ENCODE measurements at places on chromosomes 5 and 9.

- H3K27me3 ChIP-seq: peaks cover 4% of the 10 kb centered on the region
- no peak overlapping the region for H3K27ac ChIP-seq
These were observed 161.9 kb downstream of the TRIO start for GRCh38 chr5:14305045-14305444.

GRCh38 chr9:90523958-90524357, 118.7 kb downstream of the DIRAS2 start:
- H3K36me3 ChIP-seq: no peaks in the 10 kb centered on the region
- no peak overlapping the region for H3K27ac ChIP-seq
- H3K4me3 ChIP-seq: no peak overlapping the region
- H3K4me1 ChIP-seq: no peaks in the 10 kb centered on the region
- ATAC-seq: no peak

- H3K27ac ChIP-seq: no peak overlapping the region
- ATAC-seq: no peak
- H3K4me3 ChIP-seq: no peak overlapping the region
- H3K27me3 ChIP-seq: no peaks in the 10 kb centered on the region
- peaks cover 8% of the 10 kb centered on the region for H3K36me3 ChIP-seq
These were observed 103.6 kb downstream of the C9orf152 start for GRCh38 chr9:110104261-110104809.

DNA sequence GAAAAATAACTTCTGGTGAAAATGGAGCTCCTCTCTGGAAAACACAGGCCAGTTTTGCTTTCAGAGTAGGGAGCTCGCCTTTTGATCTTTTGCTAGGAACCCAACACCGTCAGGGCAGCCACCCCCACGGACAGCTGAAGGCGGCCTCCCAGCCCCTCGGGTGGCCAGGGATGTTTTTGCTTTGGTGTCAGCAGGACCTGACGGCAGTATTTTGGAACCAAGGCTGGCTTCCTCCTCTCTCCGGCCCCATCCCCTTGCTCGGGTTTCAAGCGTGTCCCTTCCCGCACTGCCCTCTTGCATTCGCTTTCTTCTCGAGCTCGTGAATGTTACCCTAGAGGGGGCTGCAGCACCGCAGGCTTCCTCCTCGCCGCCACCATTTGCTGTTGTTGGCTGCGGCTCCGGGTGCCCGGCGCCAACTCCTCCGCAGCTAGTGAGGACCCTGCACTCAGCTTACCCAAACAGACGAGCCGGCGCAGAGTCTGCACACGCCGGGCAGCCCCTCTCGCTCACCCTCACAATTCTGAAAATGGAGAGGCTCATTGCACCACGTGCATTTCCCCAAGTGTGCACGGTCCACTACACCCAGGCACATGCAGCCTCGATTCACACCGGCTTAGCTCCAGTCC, 35.5 kb upstream of the ADAMTSL1 start:
- ATAC-seq: no peak
- H3K27ac ChIP-seq: no peak overlapping the region
- no peak overlapping the region for H3K4me3 ChIP-seq
- peaks cover 31% of the 10 kb centered on the region for H3K27me3 ChIP-seq

DNA sequence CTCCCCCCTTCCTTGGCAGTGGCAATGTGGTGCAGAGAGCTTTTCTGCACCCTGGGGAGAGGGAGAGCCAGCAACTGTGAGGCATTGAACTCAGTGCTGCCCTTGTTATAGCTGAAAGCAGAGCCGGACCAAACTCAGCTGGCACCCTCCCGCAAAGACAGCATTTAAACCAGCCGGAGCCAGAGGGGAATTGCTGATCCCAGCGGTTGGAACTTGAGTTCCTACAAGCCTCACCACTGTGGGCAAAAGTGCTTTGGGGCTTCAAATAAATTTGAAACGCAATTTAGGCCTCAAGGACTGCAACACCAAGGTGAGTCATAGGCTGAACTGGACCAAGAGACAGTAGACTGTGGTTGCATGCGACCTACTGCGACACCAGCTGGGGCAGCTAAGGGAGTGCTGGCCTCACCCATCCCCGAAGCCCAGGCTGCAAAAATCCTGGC, 207.6 kb upstream of the CDKN2B start:
- no peak for ATAC-seq
- H3K36me3 ChIP-seq: no peaks in the 10 kb centered on the region
- H3K27ac ChIP-seq: no peak overlapping the region
- peaks cover 12% of the 10 kb centered on the region for H3K4me1 ChIP-seq
- no peaks in the 10 kb centered on the region for H3K27me3 ChIP-seq

DNA sequence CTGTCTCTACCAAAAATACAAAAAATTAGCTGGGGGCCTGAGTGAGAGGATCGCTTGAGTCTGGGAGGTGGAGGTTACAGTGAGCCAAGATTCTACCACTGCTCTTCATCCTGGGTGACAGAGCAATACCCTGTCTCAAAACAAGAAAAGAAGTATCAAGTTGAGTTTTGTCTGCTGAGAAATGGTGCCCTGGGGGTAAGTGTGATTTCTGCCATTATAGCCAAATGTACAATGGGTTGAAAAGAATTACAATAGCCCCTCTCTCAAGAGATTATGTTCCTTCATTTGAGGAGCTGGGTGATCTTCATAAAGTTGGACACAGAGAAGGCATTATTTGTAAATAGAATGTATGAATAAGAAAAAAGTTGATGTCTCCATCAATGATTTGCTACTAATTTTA, 189.4 kb downstream of the GOLPH3 start:
- no peaks in the 10 kb centered on the region for H3K4me1 ChIP-seq
- no peaks in the 10 kb centered on the region for H3K36me3 ChIP-seq
- H3K27ac ChIP-seq: no peak overlapping the region

GRCh38 chr9:122164286-122164685, 4.6 kb downstream of the MORN5 start:
- H3K27ac ChIP-seq: no peak overlapping the region
- no peak overlapping the region for H3K4me3 ChIP-seq
- H3K36me3 ChIP-seq: peaks cover 6% of the 10 kb centered on the region
- no peak for ATAC-seq

DNA sequence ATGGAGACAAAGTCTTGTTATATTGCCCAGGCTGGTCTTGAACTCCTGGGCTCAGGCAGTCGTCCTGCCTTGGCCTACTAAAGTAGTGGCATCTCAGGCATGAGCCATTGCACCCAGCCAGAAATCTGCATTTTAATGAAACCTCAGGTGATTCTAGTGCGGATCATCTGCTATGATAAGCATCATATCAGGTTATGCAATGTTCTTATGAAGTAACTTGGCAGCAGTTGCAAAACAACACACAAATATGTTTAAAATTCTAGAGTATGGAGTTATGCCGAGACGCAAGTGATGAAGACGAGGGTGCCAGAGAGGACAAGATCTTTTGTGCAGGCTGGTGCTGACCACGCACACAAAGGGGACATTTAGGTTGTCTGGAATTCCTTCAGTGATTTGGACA, 153.2 kb upstream of the MEF2C start:
- ATAC-seq: no peak
- H3K4me1 ChIP-seq: no peaks in the 10 kb centered on the region
- no peaks in the 10 kb centered on the region for H3K36me3 ChIP-seq
- H3K27ac ChIP-seq: no peak overlapping the region
- H3K4me3 ChIP-seq: no peak overlapping the region

DNA sequence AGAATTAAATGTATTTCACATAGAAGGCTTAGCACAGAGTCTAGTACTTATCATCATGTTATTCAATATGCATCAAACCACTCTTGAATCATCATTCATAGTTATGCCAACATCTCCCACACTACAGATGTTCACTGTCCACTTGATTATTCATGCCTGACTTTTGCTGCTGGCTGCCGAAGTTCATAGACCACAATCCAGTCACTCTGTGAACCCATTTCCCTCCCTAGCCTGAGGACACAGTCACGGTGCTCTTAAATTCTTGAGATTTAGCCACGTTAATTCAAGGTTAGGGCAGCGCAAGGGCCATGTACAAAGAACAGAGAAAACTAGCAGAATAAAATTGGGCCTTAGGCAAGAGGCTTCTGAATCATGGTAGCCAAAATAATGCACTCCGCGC, 32.4 kb downstream of the ABCA1 start:
- ATAC-seq: no peak
- H3K36me3 ChIP-seq: peaks cover 7% of the 10 kb centered on the region
- H3K4me3 ChIP-seq: no peak overlapping the region
- H3K27ac ChIP-seq: no peak overlapping the region
- no peaks in the 10 kb centered on the region for H3K27me3 ChIP-seq

GRCh38 chr5:345404-346195, 24.1 kb downstream of the AHRR start:
- H3K27me3 ChIP-seq: peaks cover 22% of the 10 kb centered on the region
- peak overlapping the region; percentile 52 for H3K4me3 ChIP-seq
- no peak overlapping the region for H3K27ac ChIP-seq
- peaks cover 17% of the 10 kb centered on the region for H3K4me1 ChIP-seq

- no peak overlapping the region for H3K27ac ChIP-seq
- H3K27me3 ChIP-seq: peaks cover 11% of the 10 kb centered on the region
- no peak for ATAC-seq
- no peak overlapping the region for H3K4me3 ChIP-seq
These were observed 5.7 kb downstream of the NKD2 start for GRCh38 chr5:1014346-1014745.

GRCh38 chr9:130271473-130271872, 5.9 kb downstream of the HMCN2 start:
- ATAC-seq: no peak
- no peaks in the 10 kb centered on the region for H3K36me3 ChIP-seq
- H3K27ac ChIP-seq: no peak overlapping the region
- H3K4me1 ChIP-seq: no peaks in the 10 kb centered on the region

DNA sequence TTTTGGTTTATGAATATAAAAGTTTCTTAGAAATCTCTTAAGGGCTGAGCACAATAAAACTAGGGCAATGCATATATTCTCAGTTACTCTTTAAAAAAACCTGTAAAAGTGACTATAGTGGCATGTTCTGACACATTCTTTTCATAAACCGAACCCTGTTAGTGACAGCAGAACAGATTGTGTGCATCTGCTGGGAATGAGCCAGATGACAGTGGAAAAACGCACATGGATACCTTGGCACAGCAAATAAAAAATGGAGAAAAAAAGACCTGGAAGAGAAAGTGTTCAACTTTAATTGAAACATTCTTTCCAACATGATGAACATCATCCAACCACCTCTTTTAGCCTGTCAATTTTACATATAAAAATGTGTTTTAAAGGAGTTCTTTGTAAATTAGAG, 12.7 kb downstream of the MEF2C start:
- H3K4me1 ChIP-seq: no peaks in the 10 kb centered on the region
- ATAC-seq: no peak
- no peak overlapping the region for H3K27ac ChIP-seq
- H3K36me3 ChIP-seq: no peaks in the 10 kb centered on the region
- no peak overlapping the region for H3K4me3 ChIP-seq

DNA sequence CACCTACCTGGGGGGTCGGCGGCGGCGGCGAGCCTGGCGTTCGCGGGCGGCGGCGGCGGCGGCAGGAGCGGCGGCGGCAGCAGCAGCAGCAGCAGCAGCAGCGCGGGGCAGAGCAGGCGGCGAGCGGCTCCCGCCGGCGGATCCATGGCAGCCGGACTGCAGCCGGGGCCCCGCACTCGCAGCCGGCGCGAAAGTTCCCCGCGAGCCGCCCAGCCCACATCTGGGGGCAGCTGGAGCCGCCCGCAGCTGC, 153 bp downstream of the ADAMTS2 start:
- no peak for ATAC-seq
- H3K4me3 ChIP-seq: no peak overlapping the region
- peaks cover 47% of the 10 kb centered on the region for H3K27me3 ChIP-seq
- no peak overlapping the region for H3K27ac ChIP-seq
- H3K36me3 ChIP-seq: no peaks in the 10 kb centered on the region

GRCh38 chr9:137269231-137269772, 8.2 kb upstream of the TOR4A start:
- H3K4me3 ChIP-seq: no peak overlapping the region
- H3K27me3 ChIP-seq: no peaks in the 10 kb centered on the region
- no peak for ATAC-seq
- peaks cover 64% of the 10 kb centered on the region for H3K36me3 ChIP-seq
- H3K27ac ChIP-seq: no peak overlapping the region
- peaks cover 5% of the 10 kb centered on the region for H3K4me1 ChIP-seq

DNA sequence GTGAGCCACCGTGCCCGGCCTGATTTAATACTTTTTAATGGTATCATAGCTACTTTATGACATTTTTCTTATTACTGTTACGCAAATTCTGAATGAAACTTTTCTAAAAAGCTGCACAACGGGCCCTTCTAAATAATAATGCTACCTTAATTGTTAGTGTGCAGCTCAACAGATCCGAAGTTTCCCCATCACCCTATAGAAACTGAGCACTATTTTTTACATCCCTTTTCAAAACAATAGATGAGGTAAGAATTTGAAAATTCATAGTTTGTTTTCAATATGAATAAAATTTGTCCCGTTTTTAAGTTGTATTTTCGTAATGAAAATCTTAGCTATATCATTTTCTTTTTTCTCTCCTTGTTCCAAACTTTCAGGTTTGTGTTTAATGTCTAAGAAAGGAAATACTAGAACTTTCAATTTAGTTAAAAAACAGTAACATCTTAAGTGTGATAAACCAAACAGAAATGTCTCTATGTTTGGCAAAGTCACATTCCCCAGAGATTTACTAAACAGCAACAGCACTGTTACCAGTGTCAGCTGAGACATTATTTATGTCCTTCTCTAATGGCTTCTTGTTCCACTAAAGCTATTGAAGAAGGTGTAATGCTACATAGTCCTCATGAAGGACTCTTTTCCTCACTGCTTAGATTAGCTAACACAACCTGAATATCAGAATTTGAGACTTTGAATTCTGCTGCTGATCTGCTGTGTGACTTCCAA, 22.9 kb downstream of the KIF2A start:
- H3K27ac ChIP-seq: peak overlapping the region; percentile 70
- peaks cover 93% of the 10 kb centered on the region for H3K36me3 ChIP-seq
- peak; percentile 59 for ATAC-seq
- H3K4me3 ChIP-seq: peak overlapping the region; percentile 62
- H3K27me3 ChIP-seq: no peaks in the 10 kb centered on the region

- no peaks in the 10 kb centered on the region for H3K4me1 ChIP-seq
- H3K27me3 ChIP-seq: no peaks in the 10 kb centered on the region
- H3K27ac ChIP-seq: no peak overlapping the region
- no peaks in the 10 kb centered on the region for H3K36me3 ChIP-seq
These were observed 225.8 kb downstream of the FANCC start for GRCh38 chr9:95091601-95092261.

DNA sequence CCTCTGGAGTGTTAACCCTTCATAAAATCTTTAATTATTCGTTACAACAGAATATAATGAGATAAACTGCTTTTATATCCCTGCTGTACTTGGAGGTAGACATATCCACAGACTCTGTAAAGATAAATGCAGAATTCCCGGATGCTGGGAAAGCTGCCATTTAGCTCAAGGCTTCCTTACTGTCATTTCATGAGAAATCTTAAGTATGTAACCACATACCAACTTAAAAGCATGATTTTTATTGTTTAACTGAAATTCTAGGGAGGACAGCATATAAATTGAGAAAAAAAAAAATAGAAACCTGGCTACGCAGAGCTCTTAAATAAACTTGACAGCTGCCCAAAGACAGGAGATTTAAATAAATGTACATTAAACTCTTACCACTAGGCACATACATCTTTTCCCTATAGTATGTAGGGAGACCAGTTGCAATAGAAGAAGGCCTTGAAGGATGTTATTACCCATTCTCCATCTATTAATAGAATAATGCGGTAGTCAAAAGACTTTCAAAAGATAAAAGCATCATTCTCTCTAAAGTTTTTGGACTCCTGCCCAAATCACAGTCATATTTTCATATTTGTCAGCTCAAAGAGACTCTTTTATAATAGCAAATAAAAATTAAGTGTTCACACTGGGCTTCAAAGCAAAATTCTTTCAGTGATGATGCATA, 373.8 kb downstream of the NDUFS4 start:
- H3K27me3 ChIP-seq: no peaks in the 10 kb centered on the region
- no peaks in the 10 kb centered on the region for H3K4me1 ChIP-seq
- ATAC-seq: no peak
- no peak overlapping the region for H3K27ac ChIP-seq
- no peaks in the 10 kb centered on the region for H3K36me3 ChIP-seq

- no peak overlapping the region for H3K4me3 ChIP-seq
These were observed 31.7 kb downstream of the DOCK2 start for GRCh38 chr5:169668732-169669131.

All from activated T-helper 17 cell treated with anti-CD3 and anti-CD28 coated beads, Interleukin-2, amount 50 U/mL, for 72 hours (primary cell).